Glutamatergic neuron (in vitro differentiated cells): ENCODE measurements at places on chromosomes 12 and 14. TPM values are rescaled to one million over a fixed set of nuclear protein-coding genes. Genes with fewer than 3 reads are reported as not detected.

DNA sequence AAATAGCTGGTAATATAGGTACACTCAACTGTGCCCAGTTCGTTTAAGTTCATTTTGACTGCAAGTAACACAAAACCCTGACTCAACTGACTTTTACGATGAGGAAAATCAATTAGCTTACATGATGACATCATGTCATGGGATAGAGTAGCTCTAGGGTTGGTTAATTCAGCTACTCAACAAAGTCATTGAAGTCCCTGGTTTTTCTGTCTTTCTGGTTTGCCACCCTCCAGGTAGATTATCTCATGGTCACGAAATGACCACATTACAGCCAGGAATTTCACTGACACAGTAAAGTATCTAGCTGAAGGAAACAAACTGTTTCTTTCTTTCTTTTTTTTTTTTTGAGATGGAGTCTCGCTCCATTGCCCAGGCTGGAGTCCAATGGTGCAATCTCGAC, 68.5 kb upstream of the FUT8 start:
- DNase-seq, result no peak

DNA sequence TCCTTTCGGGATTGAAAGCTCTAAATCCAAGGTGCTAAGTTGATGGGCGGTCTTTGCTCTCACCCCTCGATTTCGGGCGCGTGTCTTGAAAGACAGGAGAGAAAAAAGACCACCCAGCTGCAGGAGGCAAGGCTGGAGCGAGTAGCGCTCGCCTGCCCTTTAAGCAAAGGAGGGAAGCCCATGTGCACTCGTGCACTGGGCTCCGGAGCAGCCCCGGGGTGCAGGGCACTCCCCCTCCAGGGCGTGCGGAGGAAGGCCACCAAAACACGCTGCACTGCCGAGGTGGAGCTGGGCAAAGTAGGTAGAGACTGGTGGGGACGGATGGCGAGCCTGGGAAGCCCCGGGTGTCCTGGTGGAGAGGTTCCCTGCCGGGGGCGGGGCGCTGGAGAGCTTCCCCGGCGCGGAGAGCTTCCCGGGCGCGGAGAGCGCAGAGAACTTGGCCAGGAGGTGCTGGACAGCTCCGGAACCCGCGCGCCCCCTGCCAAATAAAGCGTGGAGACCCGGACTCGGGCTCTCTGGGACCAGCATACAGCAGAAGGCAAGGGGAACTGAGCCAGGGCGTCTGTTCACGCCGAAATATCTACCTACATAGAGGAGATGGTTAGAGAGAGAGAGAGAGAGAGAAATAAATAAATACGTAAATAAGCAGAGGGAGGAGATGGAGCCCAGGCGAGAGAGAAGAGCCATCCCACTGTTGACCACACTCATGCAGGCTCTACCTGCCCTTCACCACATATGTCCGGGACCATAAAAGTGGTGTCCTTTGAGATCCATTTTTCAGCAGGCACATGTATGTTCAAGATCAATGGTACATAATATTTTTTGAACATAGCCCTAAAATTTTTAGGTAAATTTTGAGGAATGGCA, 662 bp upstream of the NELL2 start:
- DNase-seq, result peak; percentile 86

DNA sequence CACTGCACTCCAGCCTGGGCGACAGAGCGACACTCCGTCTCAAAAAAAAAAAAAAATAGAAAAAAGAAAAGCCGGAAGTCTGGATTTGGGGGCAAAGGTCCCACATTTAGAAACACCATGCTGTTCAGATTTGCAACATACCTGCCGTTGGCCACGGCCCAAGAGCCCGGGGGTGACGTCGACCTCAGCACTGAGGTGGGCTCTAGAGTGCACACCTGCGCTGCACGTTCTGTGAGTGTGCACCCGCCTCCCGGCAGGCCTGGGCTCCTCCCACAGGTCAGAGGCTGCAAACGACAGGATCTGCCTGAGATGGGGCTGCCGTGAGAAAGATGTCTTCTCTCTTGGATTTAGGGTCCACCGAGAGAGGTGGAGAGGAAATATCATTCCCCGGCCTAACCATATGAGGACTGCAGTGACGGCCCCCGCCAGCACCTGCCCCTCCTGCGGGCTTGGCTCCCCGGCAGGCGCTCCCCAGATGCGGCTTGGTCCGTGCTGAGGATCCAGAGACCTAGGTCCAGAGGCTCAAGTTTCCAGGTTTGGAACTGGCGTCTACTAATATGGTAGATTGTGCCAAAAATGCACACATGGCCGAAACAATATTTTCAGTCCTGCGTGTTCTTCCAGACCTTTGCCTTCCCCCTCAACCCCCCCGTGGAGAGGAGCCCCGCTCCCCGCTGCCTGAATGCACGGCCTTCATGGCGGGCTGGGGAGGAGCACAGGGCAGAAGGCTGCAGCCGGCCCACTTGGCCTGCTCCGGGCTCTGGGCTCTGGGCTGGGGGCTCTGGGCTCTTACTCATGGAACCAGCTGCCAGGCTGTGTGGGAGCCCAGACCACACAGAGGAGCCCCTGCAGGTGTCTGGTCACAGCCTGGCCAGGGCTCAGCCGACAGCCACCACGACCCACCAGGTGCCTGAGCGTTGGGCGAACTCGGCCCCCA, 58.8 kb upstream of the FBRSL1 start:
- DNase-seq, result no peak

- no peak for DNase-seq
Measured at GRCh38 chr14:99360774-99361595, 89.0 kb upstream of the BCL11B start.

GRCh38 chr12:120590741-120591407, 9.7 kb upstream of the POP5 start:
- no peak for DNase-seq

PLA2G1B gene
- not detected for total RNA-seq

CACNA1C gene
- 11.0 TPM for total RNA-seq

NINJ2 gene
- total RNA-seq, result 0.76 TPM

FAIM2 gene
- 3.5 TPM for total RNA-seq

SLC25A47 gene
- total RNA-seq, result not detected

OR4E2 gene
- not detected for total RNA-seq

LRP6 gene
- total RNA-seq, result 48.3 TPM
